ENCODE measurements at places on chromosomes 4 and X.

DNA sequence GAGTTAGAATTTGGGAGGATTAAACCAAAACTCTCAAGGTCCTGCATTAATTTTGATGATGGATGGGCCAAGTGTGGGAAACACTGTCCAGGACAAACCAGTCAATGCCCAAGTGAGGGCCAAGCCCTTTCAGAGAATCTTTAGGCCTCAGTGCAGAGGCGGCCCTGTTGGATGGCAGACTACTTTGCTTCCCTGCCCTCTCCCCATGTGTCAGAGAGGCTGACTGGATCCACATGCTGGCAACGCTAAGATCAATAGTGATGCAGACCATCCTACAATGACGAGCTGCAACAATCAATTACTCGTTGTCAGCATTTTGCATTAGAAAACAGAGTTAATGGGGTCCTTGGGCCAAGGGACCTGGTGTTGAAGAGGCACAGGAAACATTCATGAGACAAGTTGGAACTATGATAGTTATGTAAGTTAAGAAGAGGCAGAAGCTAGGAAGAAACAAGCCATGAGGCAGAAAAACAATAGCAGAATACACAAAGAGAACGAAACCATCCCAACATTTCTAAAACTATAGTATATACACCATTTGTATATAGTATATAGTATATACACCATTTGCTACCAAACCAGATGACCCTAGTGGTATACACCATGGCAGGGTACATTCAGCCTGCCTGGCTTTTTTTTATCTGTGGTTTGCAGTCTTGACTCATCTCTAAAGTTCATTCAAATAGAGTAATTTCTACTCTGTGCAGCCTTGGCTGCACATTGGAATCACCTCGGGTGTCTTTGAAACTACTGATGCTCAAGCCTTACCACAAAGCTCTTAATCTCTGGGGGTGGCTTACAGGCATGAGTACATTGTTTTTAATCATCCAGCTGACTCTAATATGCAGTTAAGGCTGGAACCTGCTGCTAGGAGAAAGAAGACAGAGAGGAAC lies 147.7 kb upstream of the GYPA start:
- DNase-seq: no peak

GRCh38 chr4:17385403-17385802 lies 126.5 kb downstream of the QDPR start:
- DNase-seq: peak; percentile 44

DNA sequence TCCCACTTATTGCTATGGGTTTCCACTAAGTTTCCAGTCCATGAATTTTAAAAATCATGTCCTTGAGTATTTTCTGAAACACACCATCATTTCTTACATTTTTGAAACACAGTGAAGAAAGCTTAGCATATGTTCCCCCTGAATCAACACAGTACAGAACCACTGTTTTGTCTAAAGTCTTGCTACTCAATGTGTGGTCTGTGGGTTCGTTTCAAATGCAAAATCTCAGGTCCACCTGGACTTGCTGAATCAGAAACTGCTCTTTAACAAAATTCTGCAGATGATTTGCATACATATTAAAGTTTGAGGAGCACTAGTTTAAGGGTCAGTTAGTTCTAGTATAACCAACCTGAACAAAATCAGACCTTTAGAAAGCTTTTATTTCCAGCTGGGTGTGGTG lies 60.4 kb downstream of the SUPT20HL2 start:
- DNase-seq: no peak

DNA sequence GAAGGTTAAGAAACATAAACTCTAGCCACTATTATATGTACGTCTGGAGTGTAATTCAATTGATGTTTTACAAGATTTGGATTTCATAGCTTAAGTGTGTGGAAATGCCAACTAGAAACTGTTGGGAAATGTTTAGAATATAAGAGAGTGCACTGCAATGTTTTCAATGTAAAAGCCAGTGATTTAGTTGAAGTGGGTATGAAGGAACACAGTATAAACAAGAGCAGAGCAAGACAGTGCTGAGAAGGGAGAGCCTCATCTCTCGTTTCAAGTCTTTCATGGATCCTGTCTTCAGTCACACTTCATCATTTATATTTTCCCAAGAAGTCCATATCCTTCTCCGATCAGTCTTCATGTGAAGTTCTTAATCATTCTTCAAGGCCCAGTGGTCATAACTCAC lies 163.9 kb upstream of the ETNPPL start:
- no peak for DNase-seq

DNA sequence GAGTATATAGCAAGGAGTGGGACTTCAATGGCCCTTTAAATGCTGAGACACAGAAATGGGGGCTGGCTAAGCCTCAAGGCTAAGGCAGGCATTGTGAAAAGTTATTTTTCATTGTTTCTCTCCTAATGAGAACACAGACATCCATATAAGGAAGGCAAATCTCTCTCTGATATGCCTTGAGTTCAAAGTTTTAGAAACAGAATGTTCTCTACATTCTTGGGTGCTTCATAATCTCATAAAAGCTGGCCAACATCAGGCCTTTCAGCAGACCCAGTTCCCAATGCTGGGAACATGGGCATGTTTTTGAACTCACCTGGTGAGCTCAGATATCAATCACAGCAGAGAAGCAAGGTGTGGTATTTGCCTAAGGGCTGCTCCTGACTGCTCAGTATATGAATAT lies 19.4 kb upstream of the RAB40A start:
- no peak for DNase-seq
